HCEC 1CT (cell line): ENCODE measurements at places on chromosomes 4 and X.

- no peak for DNase-seq
Measured at GRCh38 chr4:9808077-9808476, 26.6 kb downstream of the DRD5 start.

DNA sequence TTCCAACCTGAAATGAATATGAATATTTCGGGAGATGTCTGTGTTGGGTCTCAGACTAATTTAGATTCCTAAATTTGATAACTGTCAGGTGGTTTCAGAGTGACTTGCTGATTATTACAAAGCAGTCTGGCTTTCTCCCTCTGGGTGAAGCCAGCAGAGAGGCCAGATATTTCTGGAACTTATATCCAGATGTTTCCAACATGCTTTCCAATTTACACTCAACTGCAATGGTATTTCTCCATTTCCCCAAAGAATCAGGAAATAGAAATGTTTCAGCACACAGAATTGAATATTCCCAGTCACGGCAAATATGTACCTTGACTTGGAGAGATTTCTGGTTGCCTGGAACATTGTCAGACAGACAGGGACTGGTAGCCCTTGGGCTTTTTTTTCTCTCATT lies 48.5 kb upstream of the EGFL6 start:
- no peak for DNase-seq

- no peak for DNase-seq
Measured at GRCh38 chr4:6988016-6988715, 55.0 kb upstream of the TADA2B start.

DNA sequence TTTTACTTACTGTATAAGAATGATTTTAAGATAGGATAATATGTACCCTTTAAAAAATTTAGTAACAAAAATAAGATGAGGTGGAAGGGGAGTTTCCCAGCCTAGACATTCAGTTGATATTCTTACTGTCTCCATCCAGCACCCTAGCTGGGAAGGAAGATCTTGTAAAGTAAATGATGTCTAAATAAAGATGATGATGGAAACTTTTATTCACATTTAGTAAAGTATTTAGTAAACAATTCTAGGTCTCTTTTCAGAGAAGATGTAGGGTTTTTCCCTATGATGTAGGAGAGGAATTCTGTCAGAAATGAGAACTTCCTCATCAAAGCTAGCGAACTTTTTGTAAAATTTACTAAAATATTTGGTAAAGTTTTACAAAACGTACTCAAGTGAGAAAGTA lies 136.8 kb downstream of the RAPGEF2 start:
- DNase-seq = no peak

DNA sequence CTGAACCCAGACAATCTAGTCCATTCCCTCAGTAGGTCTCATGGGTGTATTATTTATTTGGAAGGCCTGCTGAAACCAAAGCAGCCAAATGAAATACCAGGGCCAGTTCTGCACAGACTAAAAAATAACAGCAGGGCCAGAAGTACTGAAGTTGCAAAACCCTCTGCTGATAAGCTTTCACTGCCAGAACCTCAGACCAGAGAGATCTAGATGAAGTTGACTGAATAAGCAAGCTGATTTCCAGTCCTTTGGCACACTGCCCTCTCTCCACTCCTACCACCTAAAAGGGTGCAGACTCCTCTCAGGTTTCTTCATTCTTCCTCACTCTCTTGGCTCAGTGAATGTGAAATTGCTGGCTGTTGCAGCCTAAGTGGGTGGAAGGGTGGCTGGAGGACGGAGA lies 276.7 kb upstream of the KLF3 start:
- DNase-seq = no peak

- no peak for DNase-seq
Measured at GRCh38 chrX:10831716-10832502, 211.5 kb upstream of the MID1 start.

DNA sequence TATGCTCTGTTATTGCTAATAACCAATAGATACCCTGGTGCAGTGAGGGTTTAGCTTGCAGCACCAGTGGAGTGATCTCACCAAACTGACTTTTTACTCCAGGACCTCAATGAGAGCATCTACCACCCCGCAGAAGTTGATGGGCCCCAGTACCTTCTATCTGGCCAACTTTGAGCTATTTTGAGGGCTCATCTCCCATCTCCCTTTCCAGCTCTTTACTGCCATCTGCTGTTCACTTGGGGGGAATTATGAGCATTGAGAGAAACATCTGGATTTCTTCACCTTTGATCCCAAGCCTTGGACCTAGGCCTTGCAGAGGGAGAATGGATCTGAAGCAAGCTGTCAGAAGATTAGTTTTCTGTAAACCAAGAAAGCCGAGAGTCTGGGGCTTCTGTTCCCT lies 143.6 kb downstream of the TMEM164 start:
- peak; percentile 44 for DNase-seq

DNA sequence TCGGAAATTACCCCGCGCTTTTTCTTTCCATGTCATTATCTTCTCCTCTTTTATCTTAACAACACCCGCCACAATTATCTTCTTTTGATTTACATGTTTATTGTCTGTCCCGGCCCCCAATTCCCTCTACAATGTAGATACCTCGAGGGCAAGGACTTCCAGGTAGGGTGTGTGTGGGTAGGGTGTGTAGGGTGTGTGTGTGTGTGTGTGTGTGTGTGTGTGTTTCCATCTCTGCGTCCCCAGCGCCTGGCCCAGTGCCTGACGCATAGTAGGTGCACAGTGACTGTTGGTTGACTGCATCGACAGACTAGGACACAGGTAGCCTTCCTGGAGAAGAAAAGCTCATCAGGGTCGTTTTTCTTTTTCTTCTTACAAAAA lies 103.1 kb downstream of the UCHL1 start:
- no peak for DNase-seq

DNA sequence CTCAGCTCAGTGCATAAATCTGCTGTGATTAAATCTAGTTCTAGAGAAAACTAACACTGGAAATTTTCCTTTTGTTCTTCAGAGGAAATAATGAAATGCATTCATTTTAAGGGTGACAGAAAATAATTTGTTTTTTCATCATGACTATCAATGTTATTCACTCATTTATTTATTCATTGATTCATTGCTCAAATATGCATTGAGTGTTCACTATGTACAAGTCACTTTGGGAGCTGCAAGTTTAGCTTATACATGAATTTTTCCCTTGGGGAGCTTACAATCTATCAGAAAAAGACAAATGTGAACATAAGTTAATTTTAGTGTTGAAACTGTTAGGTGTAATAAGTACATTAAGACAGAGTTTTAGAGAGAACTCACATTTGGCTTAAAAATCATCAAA lies 897.8 kb downstream of the CENPC start:
- DNase-seq = peak; percentile 1

DNA sequence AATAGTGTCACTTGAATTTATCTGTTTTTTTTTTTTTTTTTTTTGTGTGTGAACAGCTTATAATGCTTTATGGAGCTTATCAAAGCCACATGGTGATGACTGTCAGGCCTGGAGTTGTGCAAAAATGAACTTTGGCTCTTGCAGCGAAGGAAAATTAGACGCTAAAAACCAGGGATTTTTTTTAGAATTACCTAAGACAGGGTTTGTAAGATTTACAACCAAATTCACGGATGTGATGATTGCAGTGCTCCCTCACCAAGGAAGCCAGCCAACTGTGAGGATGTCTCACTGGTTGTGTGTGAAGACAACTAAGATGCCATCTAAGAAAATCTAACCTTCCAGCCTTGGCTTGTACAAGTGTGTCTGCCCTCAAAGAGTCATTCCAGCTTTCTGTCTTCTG lies 127.1 kb upstream of the SLC4A4 start:
- DNase-seq = no peak

DNA sequence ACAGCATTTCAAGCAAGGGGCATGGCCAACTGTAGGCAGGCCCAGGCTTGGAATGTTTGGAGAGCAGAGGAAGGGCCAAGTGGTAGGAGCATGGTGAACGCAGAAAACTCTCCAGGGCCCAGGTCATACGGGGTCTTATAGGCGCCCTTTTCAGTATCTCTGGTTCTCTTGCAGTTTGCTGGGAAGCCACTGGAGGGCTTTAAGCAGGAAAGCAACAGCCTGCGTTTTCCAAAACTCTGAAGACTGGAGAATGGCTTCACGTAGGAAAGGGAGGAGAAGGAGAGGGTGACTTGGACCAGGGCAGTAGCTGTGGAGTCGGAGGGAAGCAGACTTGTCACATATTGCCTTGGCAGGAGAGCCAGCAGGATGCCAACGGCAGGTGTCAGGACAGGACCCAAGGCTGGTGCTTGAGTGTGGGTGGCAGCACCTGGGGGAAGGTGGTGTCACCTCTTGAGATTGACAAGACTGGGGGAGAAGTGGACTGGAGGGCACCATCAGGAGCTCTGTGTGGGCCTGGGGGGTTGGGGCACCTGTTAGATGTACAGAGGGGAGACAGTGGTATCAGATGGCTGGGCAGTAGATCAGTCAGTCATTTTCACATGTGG lies 21.9 kb downstream of the TKTL1 start:
- no peak for DNase-seq

DNA sequence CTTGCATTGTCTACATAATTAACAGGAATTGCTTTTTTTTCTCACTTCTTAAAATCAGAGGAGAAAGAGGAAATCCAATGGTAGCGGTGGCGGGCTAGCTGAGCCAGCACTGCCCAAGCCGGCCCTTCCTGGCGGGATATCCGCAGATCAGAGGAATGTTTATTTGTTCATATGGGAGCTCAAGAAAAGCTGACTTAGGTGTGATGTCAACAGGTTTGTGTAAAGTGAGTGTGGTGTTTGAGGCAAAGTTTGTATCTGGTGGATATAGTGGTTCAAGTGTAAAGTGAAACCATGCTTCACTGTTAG lies 466 bp upstream of the SLC39A8 start:
- DNase-seq = no peak

DNA sequence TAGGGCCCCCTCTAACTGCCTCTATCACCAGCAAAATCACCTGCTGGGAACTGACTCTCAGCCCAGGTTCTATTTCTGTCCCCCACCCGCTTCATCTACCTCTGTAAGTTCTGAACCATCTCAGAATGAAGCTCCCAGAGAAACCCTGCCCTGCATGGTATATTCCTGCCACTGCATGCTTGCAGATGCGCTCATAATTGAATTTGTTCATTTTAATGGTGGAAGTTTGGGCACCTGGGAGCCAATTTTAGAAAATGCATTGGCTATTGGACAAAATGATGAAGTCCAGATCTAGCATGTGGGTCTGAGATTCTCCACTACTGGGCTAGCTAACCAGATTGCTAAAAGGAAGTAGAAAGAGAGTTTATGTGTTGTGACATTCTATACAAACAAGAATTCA lies 28.6 kb upstream of the SLC10A4 start:
- no peak for DNase-seq

GRCh38 chr4:137700072-137700471 lies 167.8 kb upstream of the PCDH18 start:
- DNase-seq = peak; percentile 24

GRCh38 chr4:174580597-174580996 lies 58.3 kb upstream of the HPGD start:
- DNase-seq = peak; percentile 19

DNA sequence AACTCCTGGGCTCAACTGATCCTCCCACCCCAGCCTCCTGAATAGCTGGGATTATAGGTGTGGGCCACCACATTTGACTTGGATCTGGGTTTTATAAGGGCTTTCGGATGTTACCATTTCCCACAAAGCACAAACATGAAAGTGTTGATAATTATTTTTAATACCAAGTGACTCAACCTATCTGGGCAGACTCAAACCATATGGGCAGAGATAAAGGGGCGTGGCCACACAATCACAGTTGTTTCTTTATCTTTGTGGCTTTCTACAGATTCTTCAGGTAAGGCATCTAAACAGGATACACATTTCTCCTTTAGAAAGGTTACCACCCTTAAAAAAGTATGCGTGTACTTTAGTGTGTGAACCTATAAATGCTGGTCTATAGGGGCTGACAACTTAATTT lies 122.5 kb downstream of the ZNF827 start:
- DNase-seq = no peak

DNA sequence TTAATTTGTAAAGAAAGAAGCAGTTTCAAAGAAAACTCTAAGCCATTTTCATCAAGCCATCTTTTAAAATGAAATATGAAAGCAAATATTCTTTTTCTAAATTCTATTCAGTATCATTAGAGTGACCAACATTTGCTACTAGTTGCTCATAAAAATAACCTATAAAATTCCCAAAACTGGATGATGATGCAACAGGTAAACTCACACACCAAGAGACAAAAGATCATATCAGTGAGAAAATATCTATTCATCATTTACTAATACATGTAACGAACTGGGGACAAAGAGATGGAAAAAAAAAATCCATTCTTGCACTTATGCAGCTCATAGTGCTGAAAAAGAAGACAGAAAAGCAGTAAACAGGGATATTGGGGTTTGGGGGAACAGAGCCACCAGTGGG lies 48.1 kb downstream of the PDGFC start:
- no peak for DNase-seq
